ENCODE measurements at places on chromosomes 12 and 14.
A peak's percentile ranks its signal among the peaks of the same experiment; 100 is the strongest.

DNA sequence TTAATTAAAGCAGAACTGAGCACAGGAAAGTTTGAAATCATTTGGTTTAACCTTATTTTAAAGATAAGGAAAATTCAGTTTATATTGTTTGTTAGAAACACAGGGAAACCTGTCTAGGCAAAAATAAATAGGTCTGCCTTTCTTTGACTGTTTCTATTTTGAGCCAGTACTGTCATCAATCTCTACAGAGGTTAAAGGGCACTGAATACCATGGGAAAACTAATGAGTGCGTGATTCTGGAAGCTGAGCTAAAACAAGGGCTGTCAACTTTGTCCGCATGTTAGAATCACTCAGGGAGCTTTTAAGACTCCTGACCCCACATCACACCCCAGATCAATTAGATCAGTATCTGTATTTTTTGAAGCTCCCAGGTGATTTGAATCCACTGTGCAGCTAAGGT is 38.8 kb downstream of the NOPCHAP1 start:
- no peaks in the 10 kb centered on the region for H3K27me3 ChIP-seq
- no peak for DNase-seq
- H3K4me3 ChIP-seq = no peak overlapping the region

GRCh38 chr12:131046813-131047788 is 93.4 kb downstream of the ADGRD1 start:
- H3K4me1 ChIP-seq = no peaks in the 10 kb centered on the region
- no peak for DNase-seq
- H3K36me3 ChIP-seq = peaks cover 8% of the 10 kb centered on the region
- H3K4me3 ChIP-seq = no peak overlapping the region
- no peak overlapping the region for H3K27ac ChIP-seq
- no peaks in the 10 kb centered on the region for H3K27me3 ChIP-seq

GRCh38 chr14:24665440-24665991 is 31.5 kb upstream of the GZMB start:
- H3K27me3 ChIP-seq = no peaks in the 10 kb centered on the region
- no peaks in the 10 kb centered on the region for H3K36me3 ChIP-seq
- H3K27ac ChIP-seq = no peak overlapping the region
- H3K4me3 ChIP-seq = no peak overlapping the region
- H3K4me1 ChIP-seq = no peaks in the 10 kb centered on the region
- no peak for DNase-seq

DNA sequence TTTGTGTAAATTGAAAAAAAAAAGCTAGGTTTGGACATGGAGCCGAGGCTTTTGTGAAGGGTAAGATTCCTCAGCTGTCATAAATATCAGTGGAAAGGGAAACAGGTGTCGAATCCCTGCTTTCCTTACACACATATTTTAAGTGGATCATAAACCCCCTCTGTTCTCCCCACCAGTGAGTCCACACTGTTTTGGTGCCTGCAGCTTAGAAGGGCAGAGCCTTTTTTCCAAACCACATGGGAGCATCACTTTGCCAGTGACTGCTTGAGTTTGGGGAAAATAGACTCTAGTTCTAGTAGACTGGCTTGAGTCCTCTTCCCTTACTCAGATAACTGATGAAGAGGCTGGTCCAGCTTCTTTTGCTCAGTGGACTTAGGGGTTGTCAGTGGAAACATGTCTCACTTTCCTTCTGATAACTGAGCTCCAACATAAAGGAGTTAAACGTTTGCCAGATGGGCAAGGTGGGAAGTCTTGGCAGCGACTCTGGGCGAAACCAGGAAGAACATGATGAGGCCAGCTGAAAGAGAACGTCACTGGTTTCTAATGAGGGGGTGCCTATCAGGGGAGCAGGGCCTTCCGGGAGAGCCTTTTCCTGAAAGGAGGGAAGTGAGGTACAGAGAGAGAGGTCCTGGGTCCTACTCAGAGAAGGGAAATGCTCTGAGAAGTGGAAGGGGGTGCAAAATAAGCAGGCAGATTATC is 168.1 kb upstream of the PARP11 start:
- no peaks in the 10 kb centered on the region for H3K4me1 ChIP-seq
- no peaks in the 10 kb centered on the region for H3K36me3 ChIP-seq

DNA sequence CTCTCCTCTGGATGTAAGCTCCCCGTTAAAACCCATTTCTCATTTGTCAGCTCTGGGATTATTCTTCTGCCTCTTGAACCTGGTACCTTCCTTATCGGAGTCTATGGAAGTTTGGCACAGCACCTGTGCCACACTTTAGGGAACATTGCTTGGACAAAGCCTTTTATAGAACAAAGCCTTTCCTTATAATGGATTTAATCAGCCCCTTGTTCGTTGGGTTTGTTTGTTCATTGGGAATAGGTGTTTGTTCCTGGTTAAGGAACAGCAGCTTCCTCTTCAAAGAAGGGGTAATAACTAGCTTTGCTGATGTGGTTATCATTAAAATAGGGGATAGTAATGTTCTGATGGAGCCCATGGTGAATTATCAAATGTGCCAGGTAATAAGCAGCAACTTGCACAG is 70.4 kb downstream of the NRXN3 start:
- H3K27ac ChIP-seq = no peak overlapping the region
- no peaks in the 10 kb centered on the region for H3K4me1 ChIP-seq
- no peak for DNase-seq

- H3K4me3 ChIP-seq = no peak overlapping the region
- no peak overlapping the region for H3K27ac ChIP-seq
- no peaks in the 10 kb centered on the region for H3K36me3 ChIP-seq
- no peak for DNase-seq
- no peaks in the 10 kb centered on the region for H3K27me3 ChIP-seq
- H3K4me1 ChIP-seq = peaks cover 7% of the 10 kb centered on the region
Measured at GRCh38 chr12:16564675-16565074, 41.3 kb downstream of the LMO3 start.

GRCh38 chr14:69133206-69134125 is 19.5 kb downstream of the DCAF5 start:
- H3K36me3 ChIP-seq = no peaks in the 10 kb centered on the region
- peak overlapping the region; percentile 87 for H3K27ac ChIP-seq
- H3K4me1 ChIP-seq = peaks cover 70% of the 10 kb centered on the region
- no peaks in the 10 kb centered on the region for H3K27me3 ChIP-seq
- DNase-seq = peak; percentile 69

- DNase-seq = no peak
- H3K27ac ChIP-seq = no peak overlapping the region
- H3K36me3 ChIP-seq = no peaks in the 10 kb centered on the region
Measured at GRCh38 chr14:68312884-68313610, 479.8 kb downstream of the ZFP36L1 start.

GRCh38 chr12:23771240-23771949 is 178.1 kb downstream of the SOX5 start:
- H3K36me3 ChIP-seq = no peaks in the 10 kb centered on the region
- H3K27ac ChIP-seq = no peak overlapping the region
- H3K4me3 ChIP-seq = no peak overlapping the region
- no peaks in the 10 kb centered on the region for H3K27me3 ChIP-seq
- no peak for DNase-seq

- H3K27ac ChIP-seq = no peak overlapping the region
- no peak for DNase-seq
Measured at GRCh38 chr12:9449181-9449580, 158.5 kb downstream of the KLRB1 start.

GRCh38 chr12:13369474-13370056 is 173.0 kb downstream of the EMP1 start:
- H3K4me3 ChIP-seq = no peak overlapping the region
- no peaks in the 10 kb centered on the region for H3K36me3 ChIP-seq
- no peak overlapping the region for H3K27ac ChIP-seq
- no peak for DNase-seq
- peaks cover 8% of the 10 kb centered on the region for H3K27me3 ChIP-seq
- H3K4me1 ChIP-seq = no peaks in the 10 kb centered on the region
